ENCODE measurements at places on chromosomes 13 and 19.

DNA sequence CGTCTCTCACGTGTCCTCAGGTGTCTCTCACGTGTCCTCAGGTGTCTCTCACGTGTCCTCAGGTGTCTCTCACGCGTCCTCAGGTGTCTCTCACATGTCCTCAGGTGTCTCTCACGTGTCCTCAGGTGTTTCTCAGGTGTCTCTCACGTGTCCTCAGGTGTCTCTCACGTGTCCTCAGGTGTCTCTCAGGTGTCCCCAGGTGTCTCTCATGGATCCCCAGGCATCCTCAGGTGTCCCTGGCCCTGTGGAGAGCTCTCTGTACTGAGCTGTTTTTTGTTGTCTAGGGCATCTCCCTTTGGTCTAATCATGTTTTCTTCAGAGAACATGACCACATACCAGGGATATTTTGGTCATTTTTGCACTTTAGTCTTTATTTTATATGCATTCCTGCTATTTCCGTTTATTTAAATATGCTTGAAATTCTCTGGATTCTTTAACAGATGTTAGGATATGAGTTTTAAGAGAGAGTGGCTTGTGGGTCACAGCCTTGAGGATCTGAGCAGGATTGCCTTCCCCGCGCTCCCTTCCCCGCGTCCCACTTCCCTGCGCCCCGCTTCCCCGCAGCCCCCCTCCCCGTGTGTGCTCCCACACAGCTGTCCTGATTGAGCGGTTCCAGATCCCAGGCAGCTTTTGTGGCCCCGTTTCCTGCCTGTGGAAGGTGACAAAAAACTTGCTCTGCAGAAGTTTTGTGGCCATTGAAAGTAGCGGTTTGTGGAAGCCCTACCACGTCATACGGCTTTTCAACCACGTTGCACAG lies 31.9 kb downstream of the ATP4B start:
- DNase-seq = peak; percentile 64

GRCh38 chr13:94987869-94988268 lies 275.5 kb upstream of the SOX21 start:
- no peak for DNase-seq

GRCh38 chr19:30528919-30529318 lies 156.7 kb downstream of the ZNF536 start:
- no peak for DNase-seq

- DNase-seq = no peak
Observed at GRCh38 chr13:75165543-75166230, 316.3 kb downstream of the TBC1D4 start.

DNA sequence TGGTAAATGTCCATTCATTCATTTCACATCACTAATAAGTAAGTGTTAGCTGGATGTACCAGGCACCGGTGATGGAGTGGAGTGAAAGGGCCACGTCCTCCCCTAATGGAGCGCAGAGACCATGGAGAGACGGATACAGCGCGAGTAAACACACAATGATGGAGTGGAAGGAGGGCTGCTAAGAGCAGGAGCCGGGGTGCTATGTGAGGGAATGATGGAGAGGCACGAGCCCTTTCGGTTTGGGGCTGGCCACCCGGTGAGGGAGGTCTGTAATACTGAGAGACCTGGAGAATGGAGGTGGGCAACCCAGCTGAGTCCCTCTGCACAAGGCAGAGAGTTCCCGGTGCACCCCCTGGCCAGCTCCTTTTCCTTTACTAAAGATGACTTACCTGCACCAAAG lies 53.7 kb downstream of the PEPD start:
- no peak for DNase-seq

DNA sequence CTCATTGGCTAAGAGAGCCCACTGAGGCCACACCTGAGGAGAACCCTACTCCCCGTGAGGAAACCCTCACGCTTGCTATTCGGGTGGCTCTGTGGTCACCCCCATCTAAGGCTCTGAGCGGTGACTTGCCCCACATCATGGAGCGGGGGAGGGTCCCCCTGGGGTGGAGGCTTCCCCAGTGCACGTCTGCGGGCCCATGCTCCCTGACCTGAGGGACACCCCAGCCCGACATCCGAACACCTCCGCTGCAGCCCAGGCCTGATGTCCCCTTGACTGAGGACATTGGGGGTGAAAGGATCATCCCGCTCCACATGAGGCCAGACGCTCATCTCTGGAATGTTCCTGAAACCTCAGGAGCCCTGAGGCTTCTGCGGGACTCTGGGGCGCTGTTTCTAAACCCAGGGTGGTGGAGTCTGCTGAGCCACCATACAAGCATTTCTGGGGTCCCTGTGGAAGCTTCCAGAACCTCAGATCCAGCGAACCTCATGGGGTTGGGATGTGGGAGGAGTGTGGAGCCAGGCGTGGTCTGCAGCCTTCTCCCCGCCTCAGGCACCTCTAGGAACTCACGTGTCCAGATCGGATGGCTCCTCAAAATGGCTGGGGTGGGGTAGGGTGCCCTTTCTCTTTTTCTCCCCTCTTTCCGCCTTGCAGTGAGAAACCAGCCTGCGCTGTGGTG lies 19.9 kb downstream of the TMED1 start:
- DNase-seq = peak; percentile 61
